T follicular helper cell (primary cell): ENCODE measurements at places on chromosomes 5 and 9.

DNA sequence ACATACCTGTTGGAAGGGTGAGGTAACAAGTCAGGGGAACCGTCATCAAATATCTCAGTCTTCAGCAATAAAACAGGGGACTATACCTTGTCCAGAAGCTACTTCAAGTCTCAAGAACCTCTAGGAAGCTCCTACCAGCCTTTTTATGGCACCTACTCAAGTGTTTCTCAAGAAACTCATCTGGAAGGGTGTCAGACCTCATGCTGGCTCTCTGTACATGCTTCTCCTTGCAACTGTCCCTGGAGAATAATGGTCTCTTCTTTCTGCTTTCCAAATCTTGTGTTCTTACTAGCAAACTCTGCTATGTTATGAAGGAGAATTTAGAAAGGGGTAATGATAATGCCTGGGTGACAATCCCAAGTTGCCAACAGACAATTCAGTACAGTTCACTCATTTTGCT, 8.3 kb upstream of the PTAR1 start:
- no peak for DNase-seq

DNA sequence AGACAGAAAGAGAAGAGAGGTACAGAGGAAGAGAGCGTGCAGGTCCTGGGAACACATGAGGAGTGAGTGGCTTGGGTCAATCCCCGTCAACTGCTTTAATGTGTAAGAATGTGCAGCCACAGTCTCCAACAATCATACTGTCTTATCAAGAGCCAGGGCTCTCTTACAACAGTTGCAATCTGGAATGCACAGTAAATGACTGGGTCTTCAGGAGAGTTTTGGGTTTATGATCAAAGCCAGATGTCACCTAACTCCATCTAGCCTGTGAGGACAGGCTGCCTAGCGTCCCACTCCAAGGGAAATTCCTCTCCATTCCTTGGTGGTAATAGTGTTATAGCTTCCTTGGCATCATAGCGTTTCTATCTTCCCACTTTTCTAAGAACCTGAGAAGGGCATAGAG, 75.0 kb upstream of the TRIO start:
- no peak for DNase-seq

DNA sequence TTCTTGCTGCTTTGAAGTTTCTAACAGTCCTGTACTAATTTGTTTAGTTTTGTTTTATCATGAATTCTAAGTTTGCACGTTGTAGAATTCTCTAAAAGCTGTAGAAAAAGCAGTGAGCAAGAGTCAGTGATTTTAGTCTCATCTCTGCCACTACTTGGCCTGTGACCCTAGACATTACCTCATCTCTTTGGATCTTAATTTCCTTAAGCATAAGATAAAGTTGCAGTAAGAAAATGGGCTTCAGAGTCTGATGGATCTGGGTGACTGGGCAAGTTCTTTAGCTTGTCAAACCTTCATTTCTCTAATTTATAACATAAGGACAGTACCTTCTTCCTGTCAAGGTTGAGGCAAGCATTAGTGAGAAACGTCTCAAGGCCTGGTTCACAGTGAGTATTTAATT, 247.9 kb downstream of the DMRT2 start:
- DNase-seq = no peak

- no peak for DNase-seq
These were observed 420.9 kb downstream of the SPOCK1 start for GRCh38 chr5:137078171-137078665.

DNA sequence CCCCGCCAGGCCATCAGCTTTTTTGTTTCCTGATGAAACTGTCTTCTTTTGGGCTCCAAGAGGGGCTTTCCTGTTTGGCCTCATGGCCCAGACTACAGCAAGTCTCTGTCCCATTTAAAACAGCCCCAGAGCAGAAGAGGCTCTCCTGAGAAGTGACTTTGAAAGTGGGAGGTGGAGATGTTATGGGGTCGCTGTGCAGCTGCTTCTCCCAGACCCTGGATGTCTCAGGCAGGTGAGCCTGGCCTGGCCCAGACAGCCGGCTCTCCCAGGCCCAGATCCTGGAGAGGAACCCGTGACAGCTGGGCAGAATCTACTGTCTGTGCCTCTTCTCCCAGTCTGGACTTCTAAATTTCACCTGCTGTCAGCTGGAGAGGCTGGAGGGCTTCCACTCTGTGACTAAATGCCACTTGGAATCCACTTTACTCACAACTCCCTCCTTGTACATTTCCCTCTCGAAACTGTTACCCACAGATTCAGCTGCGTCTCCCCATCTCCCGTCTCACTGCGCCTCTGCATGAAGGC, 20.6 kb downstream of the FAM78A start:
- DNase-seq = no peak

- DNase-seq = no peak
These were observed 181.8 kb upstream of the MVB12B start for GRCh38 chr9:126144603-126145456.

DNA sequence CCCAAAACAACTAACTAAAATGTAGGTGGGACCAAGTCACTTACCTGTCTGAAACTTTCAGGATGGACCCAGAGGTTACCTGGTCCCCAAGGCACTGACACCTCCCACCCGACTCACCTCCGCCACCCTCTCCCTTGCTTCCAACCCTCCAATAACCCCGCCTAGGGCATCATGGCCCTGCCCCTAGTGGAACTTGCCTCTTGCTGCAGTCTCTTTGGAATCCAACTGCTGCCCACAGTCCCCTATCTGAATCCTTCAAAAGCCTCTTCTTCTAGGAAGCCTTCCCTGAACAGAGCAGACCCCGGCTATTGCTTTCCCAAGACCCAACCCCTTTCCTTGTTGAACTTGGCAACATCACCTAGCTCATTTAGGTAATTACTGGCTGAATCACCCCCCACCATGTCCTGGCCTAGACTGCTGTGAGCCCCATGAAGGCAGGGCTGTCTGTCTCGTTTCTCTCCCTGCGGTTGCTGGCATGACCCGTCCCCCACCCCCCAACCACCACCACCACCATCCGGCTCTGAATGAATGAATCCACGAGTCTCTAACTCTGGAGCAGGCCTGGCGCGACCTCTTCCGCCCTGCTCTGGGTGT, 9.4 kb downstream of the CRB2 start:
- DNase-seq = no peak

GRCh38 chr5:133111299-133111698, 59.5 kb downstream of the HSPA4 start:
- DNase-seq = peak; percentile 67

- DNase-seq = no peak
These were observed 111.6 kb downstream of the SREK1 start for GRCh38 chr5:66255714-66256113.

DNA sequence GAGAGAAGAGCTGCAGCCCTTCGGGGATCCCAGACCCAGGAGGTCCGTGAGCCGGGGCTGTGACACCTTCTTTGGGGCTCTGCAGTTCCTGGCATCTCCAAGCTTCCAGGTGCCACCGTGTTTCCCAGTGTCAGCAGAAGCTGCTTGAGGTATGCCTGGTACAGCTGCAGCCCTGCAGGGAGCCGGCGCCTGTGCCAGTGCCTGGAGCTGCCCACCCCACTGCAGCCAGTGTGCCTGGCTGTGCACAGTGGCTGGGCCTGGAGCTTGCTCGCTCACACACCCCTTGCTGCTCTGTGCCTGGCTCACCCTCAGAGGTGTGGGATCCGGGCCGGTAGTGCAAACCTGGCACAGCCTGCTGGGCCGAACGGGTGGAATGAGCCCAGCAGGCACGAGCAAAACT, 65.5 kb downstream of the NACC2 start:
- no peak for DNase-seq

DNA sequence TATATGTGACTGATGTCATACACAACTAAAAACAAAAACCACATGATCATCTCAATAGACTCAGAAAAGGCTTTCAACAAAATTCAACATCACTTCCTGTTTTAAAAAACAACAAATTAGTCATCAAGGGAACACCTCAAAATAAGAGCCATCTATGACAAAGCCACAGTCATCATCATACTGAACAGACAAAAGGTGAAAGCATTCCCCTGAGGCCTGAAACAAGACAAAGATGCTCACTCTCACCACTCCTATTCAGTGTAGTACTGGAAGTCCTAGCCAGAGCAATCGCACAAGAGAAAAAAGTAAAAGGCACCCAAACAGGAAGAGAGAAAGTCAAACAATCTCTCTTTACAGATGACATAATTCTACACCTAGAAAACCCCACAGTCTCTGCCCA, 893.5 kb upstream of the EDIL3 start:
- DNase-seq = no peak

DNA sequence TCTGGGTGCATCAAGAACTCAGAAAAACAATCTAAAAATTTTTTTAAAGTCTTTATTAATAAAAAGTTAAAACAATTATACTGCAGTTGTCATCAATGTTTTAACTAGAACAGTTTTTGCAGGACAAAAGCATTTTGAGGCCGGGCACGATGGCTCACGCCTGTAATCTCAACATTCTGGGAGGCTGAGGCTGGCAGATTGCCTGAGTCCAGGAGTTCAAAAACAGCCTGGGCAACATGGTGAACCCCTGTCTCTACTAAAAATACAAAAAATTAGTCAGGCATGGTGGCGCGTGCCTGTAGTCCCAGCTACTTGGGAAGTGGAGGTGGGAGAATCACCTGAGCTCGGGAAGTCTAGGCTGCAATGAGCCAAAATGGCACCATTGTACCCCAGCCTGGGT, 5.2 kb upstream of the SPRY4 start:
- DNase-seq = no peak

GRCh38 chr5:102539562-102539961, 40.8 kb upstream of the SLCO6A1 start:
- no peak for DNase-seq

DNA sequence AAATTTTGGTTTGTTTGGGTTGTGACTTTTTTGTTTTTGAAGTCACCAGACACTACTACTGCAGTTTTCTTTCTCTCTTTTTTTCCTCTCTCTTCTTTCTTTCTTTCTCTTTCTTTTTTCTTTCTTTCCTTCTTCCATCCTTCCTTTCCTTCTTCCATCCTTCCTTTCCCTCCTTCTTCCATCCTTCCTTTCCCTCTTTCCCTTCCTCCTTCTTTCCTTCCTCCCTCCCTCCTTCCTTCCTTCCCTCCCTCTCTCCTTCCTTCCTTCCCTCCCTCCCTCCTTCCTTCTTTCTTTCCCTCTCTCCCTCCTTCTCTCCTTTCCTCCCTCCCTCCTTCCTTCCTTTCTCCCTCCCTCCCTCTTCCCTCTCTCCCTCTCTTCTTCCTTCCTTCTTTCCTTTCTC, 230.3 kb upstream of the TYRP1 start:
- DNase-seq = no peak

DNA sequence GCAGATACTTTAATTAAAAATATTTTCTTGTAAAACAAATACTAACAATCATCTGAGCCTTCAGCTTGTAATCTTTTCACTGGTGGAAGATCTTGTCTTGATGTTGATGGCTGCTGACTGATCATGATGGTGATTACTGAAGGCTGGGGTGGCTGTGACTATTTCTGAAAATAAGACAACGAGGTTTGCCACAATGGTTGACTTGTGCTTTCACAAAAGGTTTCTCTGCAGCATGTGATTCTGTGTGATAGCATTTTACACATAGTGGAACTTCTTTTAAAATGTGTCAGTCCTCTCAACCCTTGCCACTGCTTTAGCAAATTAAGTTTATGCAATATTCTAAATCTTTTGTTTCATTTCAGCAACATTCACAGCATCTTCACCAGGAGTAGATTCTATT, 461.0 kb downstream of the CCDC171 start:
- DNase-seq = no peak

GRCh38 chr5:98460536-98460935, 312.9 kb upstream of the RGMB start:
- no peak for DNase-seq

- no peak for DNase-seq
These were observed 24.4 kb upstream of the COL5A1 start for GRCh38 chr9:134617246-134617645.

DNA sequence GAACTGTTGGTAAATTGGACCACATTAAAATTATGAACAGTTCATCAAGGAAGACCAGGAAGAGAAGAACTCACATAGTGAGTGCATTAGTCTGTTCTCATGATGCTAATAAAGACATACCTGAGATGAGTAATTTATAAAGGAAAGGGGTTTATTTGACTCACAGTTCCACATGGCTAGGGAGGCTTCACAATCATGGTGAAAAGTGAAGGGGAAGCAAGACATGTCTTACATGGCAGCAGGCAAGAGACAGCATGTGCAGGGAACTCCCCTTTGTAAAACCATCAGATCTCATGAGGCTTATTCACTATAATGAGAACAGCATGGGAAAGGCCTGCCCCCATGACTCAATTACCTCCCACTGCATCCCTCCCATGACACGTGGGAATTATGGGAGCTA, 135.9 kb upstream of the MAN2A1 start:
- DNase-seq = no peak

GRCh38 chr5:133895979-133896845, 72.2 kb downstream of the C5orf15 start:
- DNase-seq = no peak

DNA sequence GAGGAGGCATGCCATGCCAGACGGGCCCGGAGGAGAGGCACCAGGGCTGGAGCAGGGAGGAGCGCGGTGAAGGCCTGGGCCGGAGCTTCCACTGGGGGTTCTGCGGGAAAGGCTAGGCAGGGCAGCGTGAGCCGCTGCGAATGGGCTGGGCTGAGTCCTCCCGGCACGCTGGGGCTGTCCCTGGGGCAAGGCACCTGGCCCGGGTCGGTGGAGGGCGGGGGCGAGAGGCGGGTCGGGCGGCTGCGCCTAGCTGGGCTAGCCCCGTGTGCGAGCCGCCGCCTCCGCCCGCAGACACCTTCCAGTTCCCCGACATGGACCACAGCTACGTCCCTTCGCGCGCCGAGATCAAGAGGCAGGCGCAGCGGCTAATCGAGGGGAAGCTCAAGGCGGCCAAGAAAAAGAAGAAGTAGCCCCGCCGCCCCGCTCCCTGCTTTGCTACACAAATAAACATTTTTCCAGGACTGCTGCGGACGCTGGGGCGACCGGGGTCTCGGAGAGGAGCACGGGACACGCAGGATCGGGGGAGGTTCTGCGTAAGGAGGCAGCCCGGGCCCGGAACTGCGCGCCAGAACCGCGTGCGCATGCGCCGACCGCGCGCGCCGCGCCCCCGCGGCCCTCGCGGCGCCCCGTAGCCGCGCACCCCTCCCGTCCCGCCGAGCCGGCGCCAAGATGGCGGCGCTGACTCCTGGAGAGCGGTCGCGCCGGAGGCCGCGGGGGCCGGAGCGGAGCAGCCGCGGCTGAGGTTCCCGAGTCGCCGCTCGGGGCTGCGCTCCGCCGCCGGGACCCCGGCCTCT, at the start of gene RABL6:
Gene RABL6 (plus strand): TSS at position 668 of the 794 bp plus-strand sequence. CDS start 249 bp downstream, outside the sequence.
- peak; percentile 72 for DNase-seq

GRCh38 chr5:179730356-179730755, 2.3 kb upstream of the MAML1 start:
- DNase-seq = no peak

DNA sequence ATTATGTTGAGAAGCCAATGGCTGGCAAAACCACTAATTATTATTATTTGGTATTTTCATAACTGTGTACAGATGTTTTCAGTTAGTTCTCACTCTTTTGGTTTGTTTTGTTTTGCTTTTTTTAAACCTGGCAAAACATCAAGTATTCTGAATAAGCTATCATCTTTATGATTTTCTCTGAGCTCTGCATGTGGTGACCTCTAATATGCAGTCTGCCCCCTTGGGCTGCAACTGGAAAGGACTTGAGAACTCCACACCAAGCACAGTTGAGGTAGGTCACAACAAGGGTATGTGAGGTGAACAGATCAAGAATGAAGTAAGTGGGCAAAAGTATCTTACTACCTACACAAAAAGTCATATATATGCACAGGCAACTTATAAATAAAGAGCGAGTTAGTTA, 202.2 kb downstream of the NFIB start:
- no peak for DNase-seq

- no peak for DNase-seq
These were observed 1.3 kb downstream of the GPSM1 start for GRCh38 chr9:136328622-136329041.

GRCh38 chr5:143338658-143339366, 64.7 kb downstream of the NR3C1 start:
- DNase-seq = no peak

GRCh38 chr9:82134010-82134409, 145.4 kb downstream of the SPATA31D1 start:
- DNase-seq = no peak
